RKO (cell line): ENCODE measurements at places on chromosomes 13 and 19.
A peak's percentile ranks its signal among the peaks of the same experiment; 100 is the strongest.

- DNase-seq = no peak
Observed at GRCh38 chr19:18437491-18438330, at the start of gene ISYNA1. Gene ISYNA1 (minus strand): TSS chr19:18438133. CDS start chr19:18437979, 154 bp downstream.

- DNase-seq = no peak
Observed at GRCh38 chr13:47415048-47415447, 518.2 kb upstream of the HTR2A start.

DNA sequence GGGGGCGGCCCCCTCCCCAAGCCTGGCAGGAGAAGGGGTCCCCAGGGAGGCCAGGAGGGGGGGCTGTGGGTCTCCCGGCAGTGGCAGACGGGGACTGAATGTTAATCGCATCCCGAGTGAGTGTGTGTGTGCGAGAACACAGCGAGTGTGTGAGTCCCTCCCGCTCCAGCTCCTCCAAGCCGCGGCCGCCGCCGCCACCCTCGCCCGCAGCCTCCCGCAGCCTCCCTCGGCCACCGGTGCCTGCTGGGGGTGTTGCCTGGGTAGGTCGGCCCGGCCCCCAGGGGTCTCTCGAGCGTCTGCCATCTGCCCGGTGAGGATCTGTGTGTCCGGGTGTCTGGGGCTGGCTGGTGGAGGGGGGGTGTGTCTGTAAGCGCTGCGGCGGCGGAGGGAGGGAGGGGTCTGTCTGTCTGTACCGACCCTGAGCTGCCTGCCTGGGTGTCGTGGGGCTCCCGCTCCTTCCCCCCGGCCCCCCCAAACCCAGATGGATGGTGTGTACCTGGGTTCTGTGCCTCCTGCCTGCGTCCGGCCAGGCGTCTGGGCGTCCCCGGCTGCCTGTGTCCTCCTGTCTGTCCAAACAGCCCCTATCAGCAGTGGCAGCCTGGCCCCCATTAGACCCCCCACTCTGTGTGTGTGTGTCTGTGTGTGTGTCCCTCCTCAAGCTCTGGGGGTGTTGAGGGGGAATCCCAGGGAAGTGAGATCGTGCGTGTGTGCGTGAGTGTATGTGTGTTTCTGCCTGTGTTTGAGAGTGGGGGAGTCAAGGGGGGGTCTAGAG is at the start of gene GRIN2D:
Gene GRIN2D (plus strand): TSS at position 110 of the 772 bp plus-strand sequence. CDS start 4,725 bp downstream, outside the sequence.
- no peak for DNase-seq

DNA sequence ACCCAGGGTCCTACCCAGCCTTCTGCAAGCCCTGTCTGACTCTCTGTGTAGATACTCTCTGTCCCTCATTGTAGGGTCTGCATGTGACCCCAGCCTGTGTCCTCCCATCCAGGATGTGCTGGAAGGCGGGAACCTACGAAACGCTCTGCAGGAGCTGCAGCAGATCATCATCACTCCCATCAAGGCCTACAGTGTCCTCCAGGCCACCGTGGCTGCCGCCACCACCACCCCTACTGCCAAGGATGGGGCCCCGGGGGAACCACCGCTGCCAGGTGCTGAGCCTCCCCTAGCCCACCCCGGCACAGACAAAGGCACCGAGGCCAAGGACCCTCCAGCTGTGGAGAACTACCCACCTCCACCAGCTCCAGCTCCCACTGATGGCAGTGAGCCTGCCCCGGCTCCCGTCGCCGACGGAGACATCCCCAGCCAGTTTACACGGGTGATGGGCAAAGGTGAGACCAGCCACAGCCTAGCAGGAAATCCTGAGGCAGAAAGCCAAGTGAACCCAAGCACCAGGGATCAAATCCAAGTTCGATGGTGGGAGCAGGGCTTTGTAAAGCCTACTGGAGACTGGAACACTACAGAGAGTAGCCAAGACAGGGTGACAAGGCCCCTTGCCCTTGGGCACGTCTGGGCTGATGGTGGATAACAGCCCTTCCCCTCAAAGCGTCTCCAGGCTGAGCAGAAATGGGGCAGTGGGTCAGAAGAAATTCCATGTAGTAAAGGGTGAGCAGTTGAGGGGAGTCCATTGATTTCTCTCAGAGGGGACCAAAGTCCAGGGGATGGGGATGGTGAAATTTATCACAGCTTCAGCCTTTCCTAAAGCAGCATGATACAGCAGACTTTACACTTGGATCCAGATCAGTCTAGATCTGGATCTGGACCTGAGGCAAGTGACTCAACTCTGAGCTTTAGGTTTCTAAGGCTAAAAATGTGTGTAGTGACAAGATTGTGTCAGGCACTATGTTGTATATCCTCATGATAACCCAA is 13.2 kb downstream of the PAF1 start:
- no peak for DNase-seq

- peak; percentile 67 for DNase-seq
Observed at GRCh38 chr19:46515879-46516350, 20.2 kb upstream of the PNMA8B start.

- peak; percentile 39 for DNase-seq
Observed at GRCh38 chr19:18029617-18030338, 21.8 kb downstream of the ARRDC2 start.

GRCh38 chr13:30744056-30744680 is 8.8 kb downstream of the ALOX5AP start:
- no peak for DNase-seq

- no peak for DNase-seq
Observed at GRCh38 chr13:71578048-71578447, 289.0 kb downstream of the DACH1 start.

DNA sequence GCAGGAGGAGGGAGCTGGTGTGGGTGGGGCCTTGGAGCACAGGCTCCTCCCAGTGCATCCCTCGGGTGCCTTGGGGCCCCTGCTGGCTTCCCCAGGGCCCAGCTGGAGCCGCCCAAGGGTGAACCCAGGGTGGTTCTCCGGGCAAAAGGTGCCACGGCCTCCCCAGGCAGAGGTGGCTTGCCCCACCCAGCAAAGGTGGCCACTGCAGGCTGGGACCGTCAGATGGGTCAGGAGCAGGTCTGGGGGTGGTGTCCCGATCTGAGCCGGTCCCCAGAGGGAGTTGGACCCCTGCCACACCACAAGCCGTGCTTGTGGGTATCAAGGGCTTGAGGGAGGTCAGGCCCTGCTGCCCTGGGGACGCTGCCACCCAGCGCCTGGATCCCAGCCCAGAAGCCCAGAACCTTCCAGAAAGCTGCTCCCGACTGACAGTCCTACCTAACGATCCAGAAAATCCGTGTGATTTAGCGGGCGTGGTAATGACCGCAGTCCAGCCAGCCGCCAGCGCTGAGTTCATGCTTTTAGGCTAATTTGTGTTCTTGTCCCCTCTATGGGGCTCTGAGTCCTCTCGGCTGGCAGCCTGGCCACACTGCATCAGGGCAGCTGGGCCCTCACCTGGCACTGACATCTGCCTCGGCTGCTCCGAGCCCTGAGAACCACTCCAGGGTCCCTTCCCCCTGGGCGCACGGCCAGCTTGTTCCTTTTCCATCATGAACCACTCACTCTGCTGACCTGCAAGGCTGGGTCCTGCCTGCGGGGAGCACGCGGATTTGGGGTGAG is 5.0 kb upstream of the GRIN3B start:
- no peak for DNase-seq

GRCh38 chr19:16034180-16034579 is 42.1 kb upstream of the TPM4 start:
- no peak for DNase-seq

DNA sequence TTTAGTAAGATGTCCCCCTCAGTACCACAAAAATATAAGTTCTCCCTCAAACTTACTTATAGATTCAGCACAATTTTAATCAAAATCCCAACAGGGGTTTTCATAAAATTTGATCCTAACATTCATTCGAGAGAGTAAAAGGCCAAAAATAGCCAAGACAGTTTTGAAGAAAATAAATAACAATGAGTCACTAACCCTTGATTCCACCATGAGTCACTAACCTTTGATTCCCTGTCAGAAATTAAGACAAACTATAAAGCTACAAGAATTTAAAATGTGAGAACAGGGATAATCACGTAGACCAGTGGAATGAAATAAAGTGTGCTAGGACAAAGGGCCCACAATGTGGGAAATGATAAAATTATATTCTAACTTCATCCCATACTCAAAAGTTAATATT is 320.3 kb downstream of the SUCLA2 start:
- peak; percentile 49 for DNase-seq

GRCh38 chr13:43127103-43127798 is 103.9 kb downstream of the DNAJC15 start:
- DNase-seq = no peak

DNA sequence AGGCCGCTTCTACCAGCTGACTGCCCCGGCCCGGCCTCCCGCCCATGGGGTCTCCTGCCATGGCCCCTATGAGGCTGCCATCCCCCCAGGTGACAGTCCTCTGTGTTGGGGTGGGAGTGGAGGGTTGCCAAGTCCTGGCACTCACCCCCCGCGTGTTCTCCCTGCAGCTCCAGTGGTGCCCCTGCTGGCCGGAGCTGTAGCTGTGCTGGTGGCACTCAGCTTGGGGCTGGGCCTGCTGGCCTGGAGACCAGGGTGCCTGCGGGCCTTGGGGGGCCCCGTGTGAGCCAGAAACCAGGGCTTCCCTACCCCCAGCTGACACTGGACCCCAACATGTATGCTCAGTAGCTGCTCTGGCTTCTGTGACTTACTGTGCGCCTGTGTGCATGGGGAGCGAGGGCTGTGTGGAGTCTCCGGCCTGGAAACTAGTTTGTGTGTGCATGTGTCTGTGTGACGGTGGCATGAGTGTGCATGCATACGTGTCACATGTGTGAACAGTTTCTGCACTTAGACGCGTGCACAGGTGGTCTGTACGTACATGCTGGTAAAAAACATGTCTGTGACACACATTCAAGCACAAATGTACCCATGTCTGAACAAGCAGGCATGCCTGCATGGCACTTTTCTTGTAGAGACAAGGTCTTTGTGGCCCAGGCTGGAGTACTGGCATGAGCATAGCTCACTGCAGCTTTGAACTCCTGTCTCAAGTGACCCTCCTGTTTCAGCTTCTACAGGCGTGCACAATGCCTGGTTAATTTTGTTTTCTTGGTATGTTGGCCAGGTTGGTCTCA is 4.9 kb downstream of the ACP4 start:
- peak; percentile 32 for DNase-seq

DNA sequence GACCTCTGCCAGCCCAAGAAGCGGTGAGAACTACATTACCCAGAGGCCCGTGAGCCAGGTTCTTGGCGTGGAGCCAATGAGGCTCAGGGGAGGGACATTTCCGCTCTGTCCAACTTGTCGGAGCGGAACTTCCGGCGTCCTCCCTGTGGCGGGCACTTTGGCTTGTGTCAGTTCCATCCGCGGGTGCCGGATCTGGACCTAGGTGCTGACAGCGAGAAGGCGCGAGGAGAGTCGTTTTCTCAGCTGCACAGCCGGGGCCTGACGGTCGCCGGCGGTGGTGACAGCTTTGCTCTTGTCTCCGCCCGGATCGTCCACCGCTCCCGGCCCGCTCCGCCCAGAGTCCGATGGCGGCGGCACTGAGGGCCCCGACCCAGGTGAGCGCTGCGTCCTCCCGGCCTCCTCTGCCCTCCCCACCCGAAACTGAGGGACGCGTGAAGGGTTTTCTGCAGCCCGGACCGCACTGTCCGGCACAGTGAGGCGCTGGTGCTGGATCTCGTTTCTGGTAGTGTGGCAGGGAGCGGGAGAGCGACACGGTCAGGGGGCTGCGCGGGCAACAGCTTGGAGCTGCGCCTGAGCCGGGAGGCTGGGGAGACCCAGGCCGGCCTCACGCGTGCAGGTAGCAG is at the start of gene ZNF530:
Gene ZNF530 (plus strand): TSS at position 125 of the 623 bp plus-strand sequence. CDS start 4,461 bp downstream, outside the sequence.
- DNase-seq = no peak

DNA sequence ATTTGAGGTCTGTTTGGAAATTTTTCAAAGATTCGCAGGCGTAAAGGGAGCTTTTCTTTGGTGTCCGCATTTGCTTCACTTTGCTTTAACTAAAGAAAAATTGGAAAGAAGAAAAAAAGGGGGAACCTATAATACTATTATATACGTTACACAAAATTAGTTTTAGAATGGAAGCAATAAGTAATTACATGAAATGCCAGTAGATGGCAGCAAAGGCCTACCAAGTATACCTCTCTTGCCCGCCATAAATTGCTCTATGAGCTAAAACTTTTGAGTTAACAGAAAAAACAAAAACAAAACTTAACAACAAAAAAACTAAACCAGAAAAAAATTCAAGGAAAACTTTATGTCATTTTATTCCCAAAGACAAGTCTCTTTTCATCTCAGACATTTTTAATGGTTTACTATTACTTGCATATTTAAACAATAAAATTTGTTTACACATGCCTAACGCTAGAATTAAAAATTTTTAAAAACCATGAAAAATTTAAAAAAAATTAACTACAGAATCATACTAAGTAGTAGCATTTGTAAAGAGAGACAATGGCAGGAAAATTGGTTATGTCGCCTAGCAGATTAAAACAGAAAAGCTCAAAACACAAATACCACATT is 271.4 kb downstream of the NALCN start:
- DNase-seq = peak; percentile 69

DNA sequence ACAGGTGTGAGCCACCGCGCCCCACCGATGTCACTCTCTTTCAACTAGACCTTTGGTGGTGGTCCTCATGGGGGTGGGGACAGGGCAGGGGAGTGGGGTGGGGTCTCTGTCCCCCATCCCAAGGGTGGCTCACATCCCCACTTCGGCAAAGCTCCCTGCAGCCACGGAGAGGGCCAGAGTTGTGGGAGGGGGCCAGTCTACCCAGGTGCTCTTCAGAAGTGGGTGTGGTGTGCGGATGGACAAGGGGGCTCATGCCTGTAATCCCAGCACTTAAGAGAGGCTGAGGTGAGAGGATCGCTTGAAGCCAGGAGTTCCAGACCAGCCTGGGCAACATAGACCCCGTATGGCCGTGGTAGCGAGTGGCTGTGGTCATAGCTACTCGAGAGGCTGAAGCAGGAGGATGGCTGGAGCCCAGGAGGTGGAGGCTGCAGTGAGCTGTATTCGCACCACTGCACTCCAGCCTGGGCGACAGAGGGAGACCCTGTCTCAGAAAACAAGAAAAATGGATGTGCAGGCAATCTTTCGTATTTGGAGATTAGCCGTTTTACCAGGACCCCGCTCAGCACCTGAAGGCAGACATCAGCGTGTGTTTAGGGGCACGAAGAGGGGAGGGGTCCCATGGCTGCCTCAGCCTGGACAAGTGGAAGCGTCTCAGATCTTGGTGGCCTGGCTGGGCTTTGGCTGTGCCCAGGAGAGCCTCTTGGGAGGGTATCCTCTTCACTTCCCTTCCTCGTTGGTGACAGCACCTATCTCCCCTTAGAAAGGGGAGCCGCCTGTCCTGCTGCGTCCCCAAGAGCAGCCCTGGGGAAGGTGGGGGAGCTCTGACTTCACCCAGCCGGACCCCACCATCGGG is 846 bp downstream of the TGFBR3L start:
- no peak for DNase-seq
